Activated T-cell treated with anti-CD3 and anti-CD28 coated beads, Interleukin-2, amount 50 U/mL, for 24 hours (primary cell): ENCODE measurements at places on chromosomes 2 and 18.

GRCh38 chr2:7256377-7256776, 339.2 kb downstream of the RNF144A start:
- DNase-seq, result no peak

DNA sequence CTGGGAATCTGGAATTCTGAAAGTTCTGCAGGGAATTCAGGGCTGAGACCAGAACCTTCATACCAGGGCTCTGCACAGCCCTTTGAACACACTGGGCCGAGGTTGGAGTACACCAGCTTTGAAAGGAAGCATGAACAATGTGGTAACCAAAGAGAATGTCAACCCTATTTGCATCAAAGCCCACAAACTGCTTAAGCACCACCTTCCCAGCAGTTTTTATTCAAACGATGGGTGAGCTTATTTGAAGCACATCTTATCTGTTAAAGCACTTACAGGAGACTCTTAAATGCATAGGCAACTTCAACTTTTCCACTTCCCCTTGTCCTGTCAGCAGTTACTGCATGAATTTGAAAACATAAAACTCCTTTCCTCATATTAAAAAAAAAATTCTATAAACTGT, 96.6 kb downstream of the TXNL1 start:
- no peak for DNase-seq

DNA sequence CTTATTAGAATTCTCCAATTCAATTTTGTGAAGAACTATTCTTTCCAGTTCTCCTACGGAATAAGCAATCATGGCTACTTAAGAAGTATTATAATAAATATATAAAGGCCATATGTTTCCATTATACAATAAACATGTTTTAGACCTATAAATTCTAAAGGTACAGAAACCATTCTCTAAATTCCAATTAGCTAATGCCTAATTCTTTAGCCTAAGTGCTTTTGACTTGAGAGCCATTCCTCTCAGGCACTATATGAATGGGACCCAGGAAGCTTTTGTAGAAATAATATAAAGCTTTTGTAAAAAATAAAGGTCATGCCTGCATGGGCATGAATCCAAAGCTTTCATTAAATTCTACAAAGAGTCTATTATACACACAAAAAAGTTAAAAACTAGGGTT, 161.0 kb upstream of the UNC80 start:
- DNase-seq, result no peak

DNA sequence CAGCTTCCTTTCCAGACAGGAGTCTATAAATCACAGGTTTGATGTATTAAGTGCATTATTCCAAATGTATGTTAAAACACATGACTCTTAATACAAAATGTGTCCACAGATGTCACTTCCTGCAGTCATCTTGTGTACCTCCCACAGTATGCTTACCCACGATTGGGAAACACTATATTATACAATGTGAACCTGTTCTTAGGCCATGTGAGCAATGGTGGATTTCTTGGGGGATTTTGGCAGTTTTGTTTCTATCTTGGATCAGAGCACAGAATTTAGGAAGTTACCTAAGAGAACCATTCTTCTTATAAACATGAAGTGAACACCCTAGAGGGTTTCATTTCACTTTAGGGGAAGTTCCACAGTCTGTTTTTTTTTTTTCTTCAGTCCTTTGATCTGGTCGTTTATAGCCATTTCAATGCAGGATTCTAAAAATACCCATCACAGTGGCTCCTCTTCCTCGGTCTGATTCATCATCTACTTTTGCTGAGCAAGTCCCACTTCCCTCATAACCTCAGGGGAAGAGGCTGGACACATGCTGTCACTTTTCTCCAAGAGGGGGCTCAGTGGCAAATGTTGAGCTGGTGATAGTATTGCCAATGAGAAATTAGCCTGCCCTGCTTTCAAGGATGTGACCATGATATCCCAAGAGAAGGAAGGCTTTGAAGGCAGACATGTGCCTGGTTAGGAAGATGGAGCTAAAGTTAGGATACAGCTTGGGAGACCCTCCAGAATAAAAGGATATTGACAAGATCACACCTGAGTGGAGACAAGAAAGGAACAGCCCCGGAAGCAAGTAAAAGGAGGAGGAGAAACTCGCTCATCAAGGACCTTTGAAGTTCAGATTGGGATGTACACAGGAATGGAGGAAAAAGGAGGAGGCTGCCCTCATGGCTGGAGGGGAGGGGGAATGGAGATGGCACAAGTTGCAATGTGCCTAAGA, 22.6 kb downstream of the PLEK start:
- no peak for DNase-seq

- DNase-seq, result no peak
These were observed 174.2 kb upstream of the TMEM200C start for GRCh38 chr18:6069539-6069938.

GRCh38 chr2:165058476-165059265, 103.3 kb upstream of the SLC38A11 start:
- DNase-seq, result no peak

GRCh38 chr2:80120866-80121265, 183.7 kb downstream of the LRRTM1 start:
- no peak for DNase-seq

DNA sequence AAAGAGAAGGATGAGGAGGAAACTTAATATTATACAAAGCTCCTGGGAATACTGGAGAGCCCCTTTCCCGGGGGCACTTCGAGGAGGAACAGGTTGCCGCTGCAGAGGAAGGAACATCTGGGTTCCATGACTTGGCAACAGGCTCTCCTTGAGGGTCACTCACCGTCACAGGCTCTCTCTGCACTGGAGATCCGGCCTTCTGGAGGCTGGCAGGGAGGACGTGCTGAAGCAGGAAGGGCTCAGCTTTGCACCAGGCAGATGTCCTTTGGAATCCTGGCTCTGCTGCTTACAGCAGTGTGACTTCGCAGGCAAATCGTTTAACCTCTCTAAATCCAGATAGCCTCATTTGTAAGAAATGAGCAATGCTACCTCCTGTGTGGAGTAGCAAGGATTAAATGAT, 2.9 kb upstream of the DPYSL5 start:
- DNase-seq, result no peak

DNA sequence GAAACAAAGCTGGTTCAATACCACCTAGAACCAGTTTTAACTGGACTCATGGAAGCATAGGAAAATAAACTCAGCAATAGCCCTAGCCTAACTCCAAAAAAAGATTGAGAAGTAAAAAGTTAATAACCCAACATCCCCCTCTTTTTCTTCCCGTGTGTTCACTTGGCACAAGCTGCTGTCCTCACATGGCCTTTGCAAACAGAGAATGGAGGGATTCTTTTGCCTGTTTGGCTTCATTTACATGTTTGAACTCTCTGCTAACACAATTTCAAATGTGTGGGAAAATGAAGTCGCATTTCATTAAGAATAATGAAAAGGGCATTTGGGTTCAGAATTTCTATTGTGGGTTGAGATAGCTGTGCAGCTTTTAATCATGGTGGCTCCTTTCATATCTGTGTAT, 589.2 kb upstream of the LRRTM1 start:
- no peak for DNase-seq

DNA sequence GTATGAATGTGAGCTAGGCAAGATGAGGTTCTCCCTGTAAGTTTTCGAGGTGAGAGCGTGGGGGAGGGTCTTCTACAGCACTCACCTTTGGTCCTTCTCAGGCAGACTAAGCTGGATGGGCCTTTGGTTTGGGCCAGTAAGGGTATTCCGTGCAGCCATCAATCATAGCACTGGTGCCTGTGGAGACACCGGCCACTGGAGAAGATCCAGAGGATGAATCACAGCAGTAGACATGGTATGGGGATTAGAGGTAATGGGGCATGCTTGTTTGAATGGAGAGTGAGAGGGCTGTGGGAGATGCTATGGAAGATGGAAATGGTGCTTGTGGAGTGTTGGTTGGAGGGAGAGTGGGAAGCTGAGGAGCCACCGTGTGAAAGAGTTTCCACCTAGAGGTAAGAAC, 16.1 kb downstream of the MAPRE3 start:
- DNase-seq, result no peak

GRCh38 chr2:48397846-48398245, 132.1 kb upstream of the STON1 start:
- no peak for DNase-seq

DNA sequence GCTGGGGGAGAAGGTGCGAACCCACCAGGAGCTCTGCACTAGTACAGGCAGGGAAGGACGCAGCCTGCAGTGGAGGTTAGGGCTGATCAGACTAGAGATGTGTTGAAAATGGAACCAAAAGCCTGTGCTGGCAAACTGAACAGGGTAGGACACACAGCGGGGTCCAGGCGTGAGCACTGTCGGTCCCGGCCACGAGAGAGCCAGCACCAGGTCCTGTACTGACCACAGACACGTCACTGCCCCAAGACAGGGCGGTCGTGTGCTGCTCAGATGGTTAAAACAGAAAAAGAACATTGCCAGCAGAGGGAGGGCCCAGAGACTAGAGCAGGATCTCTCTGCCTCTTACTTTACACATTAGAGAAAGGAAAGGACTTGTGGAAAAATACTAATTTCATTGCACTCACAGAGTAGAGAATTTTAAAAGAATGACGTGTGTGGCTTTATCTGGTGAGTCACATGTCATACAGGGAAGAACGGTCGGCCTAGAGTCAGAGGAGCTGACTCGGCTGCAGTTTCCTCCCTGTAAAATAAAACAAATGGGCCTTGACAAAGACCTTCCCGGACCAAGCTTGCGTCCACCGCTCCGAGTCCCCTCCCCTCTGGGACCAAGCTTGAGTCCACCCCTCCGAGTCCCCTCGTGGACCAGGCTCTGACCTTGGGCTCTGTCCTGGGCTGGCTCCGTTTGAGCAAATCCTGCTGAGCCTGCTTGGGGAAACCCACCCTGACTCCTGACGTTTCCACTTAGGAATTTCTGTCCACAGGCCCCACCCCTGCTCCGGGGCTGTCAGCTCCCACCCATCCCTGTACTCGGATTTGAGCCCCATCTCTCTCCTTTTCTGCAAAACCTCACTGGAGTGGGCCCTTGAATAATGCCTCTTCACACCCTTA, 16.7 kb upstream of the ADI1 start:
- no peak for DNase-seq

DNA sequence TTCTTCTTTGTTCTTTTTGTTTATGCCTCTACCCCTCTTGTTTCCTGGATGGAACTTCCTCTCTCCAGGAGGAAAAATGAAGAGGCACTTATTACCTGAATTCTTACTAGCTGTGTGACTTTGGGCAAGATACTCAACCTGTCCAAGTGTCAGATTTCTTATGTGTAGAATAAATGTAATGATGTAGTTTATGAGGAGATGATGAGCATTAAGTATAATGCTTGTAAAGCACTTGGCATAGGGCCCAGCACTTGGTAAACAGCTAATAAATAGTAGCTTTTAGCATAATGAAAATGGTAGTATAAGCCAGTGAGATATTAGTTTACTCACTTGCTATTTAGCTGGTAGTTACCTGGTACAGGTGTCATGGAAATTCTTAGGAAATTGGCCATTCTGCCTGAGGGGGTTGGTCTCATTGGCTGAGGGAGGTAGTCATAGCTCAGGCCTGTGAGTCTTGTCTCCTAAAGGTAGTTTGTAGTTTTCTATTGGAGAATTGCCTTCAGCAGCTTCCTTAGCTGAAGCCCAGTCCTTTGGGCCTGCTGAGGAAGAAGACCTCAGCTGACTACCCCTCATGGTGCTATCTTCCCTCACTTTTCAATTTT, 133.4 kb upstream of the NABP1 start:
- no peak for DNase-seq

GRCh38 chr2:181484851-181485637, 27.9 kb downstream of the ITGA4 start:
- DNase-seq, result no peak

DNA sequence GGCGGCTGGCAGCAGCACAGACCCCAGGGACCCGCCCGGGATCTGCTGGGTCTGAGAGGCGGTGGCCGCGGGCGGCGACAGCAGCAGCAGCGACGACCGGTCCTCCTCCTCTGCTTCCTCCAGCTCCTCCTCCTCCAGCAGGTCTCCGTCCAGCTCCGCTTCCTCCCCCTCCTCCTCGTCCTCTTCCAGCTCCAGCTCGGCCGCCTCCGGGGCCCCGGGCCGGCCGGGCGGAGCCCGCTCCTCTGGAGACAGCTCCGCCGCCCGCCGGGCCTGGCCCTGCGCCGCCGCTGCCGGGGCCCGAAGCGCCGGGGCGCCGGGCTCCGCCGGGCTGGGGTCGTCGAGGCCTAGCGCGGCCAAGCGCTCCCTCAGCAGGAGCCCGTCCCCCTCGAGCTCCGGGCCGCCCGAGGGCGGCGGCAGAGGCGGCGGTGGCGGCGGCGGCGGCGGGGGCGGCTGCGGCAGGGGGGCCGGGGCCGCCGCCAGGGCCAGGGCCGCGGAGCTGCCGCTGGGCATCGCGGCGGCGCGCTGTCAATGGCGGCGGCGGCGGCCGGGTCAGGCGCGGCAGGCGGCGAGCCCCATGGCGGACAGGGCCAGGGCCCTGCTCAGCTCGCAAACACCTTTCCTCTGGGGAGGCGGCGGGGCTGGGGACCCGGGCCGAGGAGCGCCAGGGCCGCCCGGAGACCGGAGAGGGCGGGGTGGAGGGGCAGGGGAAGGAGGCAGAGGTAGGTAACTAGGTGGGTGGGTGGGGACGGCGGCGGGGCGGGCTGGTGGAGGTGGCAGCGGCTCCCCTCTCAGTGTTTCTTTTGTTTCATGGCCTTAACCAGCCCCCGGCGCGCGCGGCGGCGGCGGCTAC, 445 bp downstream of the MEX3C start:
- no peak for DNase-seq

GRCh38 chr2:105388971-105389381, 9.9 kb downstream of the FHL2 start:
- DNase-seq, result no peak

- no peak for DNase-seq
These were observed 3.3 kb downstream of the SEMA4C start for GRCh38 chr2:96866586-96866985.

DNA sequence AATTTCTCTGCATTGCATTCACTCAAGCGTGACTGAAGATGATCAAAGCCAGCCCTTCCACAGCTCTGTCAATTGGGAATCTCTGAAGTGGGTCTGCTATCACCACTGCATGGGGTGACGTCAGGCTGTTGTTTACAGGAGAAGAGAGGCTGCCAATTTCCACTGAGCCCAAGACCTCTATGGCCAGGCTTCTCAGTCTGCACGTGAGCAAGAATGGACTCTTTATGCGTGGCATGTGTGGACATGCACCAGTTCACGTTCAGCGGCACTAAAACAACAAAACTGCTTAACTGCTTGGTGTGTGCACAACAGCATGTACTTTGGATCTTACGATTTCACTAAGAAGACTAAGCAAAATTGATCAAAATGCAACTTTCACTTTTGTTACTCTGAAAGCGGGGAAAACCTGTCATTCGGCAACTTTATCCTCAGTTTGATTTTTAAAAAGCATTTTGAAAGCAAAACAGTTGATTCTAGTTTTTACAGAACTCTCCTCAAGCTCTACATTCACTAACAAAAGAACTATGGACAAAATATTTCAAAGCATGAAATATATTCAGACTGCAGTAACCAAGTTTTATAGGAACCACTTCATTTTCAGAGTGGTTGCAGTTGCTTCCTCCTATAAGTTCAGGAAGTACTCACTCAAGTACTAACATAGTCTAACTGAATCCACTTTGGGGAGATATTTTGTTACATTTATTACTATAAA, 77.0 kb upstream of the SERTAD2 start:
- DNase-seq, result peak; percentile 63

- peak; percentile 58 for DNase-seq
These were observed 22.2 kb upstream of the TTC39C start for GRCh38 chr18:23992089-23992940.

DNA sequence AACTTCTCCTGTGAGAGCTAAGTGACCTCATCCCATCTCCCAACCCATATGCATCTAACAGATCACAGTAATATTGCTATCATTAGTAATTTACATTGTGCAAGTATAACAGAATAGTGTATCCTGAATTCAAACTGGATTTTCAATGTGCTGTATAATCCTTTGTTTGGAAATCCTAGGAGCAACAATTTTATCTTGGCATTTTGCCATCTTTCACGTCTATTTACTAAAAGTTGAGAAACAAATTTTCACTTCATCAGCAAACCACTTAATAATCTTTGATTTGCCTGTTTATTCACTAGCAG, 3.8 kb downstream of the HNRNPLL start:
- no peak for DNase-seq
